ENCODE measurements at places on chromosomes 1 and 21.

GRCh38 chr1:11700601-11701467, 9.3 kb downstream of the DRAXIN start:
- DNase-seq: no peak

- DNase-seq: peak; percentile 75
Measured at GRCh38 chr1:153791648-153792253, 16.5 kb downstream of the SLC27A3 start.

DNA sequence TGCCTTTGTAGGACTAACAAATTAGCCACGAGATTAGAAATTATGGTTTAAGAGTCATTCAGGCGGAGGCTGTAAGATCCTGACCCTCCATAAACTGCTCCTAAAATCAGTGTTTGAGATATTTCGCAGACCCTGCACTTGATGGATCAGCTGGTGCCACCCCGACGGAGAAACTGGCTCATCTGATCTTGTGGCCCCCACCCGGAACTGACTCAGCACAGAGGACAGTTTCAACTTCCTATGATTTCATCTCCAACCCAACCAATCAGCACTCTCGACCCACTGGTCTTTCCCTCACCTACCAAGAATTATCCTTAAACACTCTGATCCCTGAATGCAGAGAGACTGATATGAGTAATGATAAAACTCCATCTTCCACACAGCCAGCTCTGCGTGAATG, 3.7 kb upstream of the JAM2 start:
- no peak for DNase-seq

- DNase-seq: no peak
Measured at GRCh38 chr21:37195059-37195458, 72.1 kb downstream of the VPS26C start.

DNA sequence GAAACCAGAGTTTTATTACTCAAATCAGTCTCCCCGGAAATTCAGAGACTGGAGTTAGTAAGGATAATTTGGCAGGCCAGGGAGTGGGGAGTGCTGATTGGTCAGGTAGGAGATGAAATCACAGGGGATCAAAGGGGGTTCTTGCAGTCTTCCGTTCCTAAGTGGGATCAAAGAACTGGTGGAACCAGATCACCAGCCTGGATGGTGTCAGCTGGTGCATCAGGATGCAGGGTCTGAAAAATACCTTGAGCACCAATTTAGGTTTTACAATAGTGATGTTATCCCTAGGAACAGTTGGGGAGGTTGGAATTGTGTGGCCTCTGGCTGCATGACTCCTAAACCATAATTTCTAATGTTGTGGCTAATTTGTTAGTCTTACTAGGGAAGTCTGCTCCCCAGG, 1.4 kb upstream of the CD101 start:
- no peak for DNase-seq

GRCh38 chr21:33238146-33238545, 8.4 kb downstream of the IFNAR2 start:
- DNase-seq: no peak

DNA sequence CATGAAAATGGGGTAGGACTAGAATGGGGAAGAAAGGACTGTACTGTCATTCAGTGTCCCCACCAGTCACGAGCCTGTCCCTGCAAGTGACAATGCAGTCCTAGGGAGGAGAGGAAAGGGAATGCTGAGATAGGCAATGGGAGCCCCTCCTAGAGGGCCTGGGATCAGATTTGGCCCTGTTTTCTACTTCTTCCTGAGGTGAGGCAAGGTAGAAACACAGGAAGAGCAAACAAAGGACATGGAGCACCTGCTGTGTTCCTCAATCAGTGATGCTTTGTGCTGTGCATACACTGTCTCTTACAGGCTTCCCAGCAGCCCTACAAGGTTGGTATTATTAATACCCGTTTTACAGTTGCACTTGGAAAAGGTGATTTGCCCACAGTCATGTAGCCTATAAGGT, 6.1 kb downstream of the FABP3 start:
- DNase-seq: no peak

- no peak for DNase-seq
Measured at GRCh38 chr1:41640141-41640751, 155.8 kb upstream of the EDN2 start.

GRCh38 chr1:40808909-40809308, 25.3 kb downstream of the KCNQ4 start:
- peak; percentile 50 for DNase-seq

DNA sequence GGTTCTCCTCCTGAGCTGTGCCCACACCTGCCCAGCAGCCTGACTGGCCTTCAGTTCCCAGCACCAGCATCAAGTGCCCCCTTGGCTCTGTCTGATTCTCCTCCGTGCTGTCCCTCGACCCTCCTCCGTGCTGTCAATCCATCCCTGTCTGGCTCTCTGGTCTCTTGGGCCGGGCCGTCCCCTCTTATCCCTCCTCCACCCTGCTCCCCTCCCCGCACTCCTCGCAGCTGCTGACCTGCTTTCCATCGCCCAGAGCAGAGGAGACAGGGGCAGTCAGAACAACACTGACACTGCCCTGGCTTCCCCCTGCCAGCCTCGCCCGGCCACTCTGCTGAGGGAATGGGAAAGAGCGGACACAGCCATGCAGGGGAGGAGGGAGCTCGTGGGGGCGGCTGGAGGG, 267.4 kb downstream of the CAMTA1 start:
- DNase-seq: no peak

- no peak for DNase-seq
Measured at GRCh38 chr1:209675565-209676154, 448 bp downstream of the G0S2 start.

- no peak for DNase-seq
Measured at GRCh38 chr1:19250629-19251304, 557 bp downstream of the EMC1 start.

GRCh38 chr21:42735944-42736343, 82.5 kb downstream of the PDE9A start:
- no peak for DNase-seq

DNA sequence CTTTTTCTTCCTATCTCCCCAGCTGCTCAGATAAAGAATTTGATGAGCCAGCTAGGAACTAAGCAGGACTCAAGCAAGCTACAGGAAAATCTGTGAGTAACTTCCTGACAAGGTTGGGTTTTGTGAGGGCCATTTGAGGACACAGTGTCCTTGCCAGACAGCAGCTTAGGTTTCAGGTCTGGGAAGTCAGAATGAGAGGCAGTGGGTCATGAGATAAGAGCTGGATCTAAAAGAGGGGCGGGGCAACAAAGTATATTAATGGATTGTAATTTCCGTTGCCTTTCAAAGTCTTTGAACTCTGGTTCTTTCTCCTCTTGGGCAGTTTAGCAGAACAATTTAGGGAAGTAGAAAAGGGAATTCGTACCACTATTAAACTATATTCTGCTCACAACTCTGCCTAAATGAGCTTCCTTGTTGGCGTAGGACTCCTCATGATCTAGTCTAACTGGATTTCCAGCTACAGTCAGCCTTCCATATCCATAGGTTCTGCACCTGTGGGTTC, 16.6 kb downstream of the STX12 start:
- peak; percentile 53 for DNase-seq

GRCh38 chr1:154730986-154731489, 123.1 kb upstream of the ADAR start:
- DNase-seq: no peak

DNA sequence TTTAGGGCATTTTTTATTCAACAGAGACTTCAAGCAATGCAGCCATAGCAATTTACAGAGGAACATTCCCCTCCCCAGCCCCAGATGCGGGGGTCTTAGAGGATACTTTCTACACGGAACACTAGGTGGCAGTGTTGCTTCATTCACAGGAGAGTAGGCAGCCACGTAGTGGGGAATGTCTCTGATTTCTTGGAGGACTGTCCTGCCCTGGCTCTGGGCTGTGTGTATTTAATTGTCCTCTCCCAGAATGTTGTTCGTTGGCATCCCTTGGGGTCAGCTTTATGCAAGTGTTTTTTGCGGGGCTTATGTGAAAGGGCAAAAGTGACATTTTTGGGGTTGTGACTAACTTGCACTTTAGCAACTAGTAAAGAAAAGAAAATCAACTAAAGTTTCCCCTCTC, 96.9 kb downstream of the PAPPA2 start:
- DNase-seq: peak; percentile 31

DNA sequence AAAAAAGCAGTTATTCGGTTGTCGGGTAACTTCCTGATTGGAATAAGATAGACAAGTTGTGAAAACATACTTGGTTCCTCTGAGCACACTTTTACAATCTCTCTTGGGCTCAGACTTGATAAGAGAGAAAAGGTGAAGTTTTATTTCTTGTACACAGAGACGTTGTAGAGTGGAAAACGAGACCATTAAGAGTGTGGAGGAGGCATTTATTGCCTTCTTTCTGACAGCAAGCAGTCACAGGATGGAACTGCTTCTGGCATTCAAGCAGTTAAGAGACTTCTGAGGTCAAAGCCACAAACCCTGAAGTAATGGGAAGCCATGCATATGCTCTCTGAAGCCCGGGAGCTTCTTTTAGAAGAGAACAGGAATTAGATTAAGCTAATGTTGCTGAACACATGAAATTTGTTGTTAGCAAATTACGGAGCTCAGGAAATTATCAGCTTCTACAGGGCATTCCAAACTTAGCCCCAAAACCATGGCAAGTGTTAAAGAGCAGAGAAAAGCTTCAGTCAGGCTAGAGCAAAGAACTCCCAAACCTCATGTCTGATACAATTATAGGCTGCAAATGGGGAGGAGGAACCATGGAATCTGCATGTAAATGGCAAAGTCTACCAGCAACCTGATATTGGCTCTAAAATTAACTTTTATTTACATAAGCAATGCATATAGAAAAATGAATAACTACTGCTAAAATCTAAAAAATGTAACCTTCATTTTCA, 26.0 kb downstream of the S1PR1 start:
- DNase-seq: peak; percentile 78

DNA sequence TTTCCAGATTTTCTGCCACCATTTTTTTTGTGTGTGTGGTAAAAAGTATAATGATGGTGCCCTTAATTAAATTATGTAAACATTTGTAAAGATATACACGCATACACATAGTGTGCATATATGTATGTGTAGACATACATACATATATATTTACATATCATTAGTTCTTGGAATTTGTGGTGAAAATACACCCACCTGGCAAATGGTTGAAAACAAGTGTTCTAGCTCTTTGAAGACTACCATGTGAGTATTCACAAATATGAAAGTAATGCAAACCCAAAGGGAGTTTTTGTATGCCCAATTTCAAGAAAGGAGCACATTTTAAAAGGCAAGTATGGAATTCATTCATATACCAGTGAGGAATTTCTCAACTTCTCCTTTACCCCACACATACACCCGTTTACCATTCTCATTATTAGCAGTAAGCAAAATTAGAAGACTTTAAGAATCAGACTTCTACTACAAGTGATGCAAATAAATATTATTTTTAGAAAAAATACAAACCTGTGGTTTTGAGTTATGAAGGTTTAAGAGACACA, 8.0 kb downstream of the RABGAP1L start:
- DNase-seq: no peak

DNA sequence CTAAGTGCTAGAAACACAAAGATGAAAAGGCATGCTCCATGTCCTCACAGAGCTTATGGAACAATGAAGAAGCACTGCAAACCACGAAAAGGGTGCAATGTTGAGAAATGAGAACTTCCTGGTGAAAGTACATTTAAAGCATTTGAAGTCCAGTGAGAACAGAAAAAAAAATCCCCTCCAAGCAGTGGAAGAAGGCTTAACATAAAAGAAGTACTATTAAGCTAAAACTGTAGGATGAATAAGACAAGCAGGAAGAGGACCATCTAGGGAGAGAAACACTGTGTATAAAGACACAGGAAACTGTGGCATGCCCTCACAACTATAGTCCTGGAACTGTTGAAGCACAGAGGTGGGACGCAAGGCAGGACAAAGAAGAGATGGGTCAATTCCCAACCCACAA, 10.0 kb downstream of the TP53BP2 start:
- DNase-seq: peak; percentile 77

- DNase-seq: no peak
Measured at GRCh38 chr1:177854951-177855350, 114.9 kb downstream of the SEC16B start.

DNA sequence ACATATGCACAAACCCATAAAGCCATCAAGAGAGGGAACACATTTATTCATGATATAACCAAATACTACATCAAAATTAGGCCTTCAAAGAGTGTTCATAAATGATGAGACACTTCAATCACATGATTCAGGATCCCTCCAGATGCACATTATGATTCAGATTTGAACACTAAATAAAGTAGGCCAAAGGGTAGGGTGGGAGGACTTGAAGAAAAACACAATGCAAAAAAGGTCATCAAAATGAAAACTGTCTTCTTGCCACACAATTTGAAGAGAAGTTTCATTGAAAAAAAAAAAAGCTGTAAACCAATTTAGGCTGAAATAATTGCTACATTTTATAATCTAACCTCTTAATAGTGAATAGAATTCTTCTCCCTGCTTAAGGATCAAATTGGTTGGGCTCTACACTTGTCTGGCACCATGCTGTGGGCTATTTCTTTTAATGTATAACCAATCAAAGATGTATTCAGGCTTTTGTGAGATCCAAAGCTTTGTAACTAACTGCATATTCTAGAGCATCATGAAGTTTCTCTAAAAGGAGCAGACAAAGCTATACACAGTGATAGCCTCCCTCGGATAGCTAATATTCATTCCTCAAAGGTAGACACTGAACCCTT, 58.1 kb downstream of the ZSWIM5 start:
- no peak for DNase-seq

DNA sequence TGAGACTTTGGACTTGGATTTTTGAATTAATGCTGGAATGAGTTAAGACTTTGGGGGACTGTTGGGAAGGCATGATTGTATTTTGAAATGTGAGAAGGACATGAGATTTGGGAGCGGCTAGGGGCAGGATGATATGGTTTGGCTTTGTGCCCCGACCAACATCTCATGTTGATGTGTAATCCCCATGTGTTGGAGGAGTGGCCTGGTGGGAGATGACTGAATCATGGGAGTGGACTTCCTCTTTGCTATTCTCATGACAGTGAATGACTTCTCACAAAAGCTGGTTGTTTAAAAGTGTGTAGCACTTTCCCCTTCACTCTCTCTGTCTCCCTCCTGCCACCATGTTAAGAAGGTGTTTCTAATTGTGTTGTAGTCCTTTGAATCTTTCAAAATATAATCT, 9.3 kb upstream of the PHGDH start:
- DNase-seq: peak; percentile 90

- no peak for DNase-seq
Measured at GRCh38 chr1:90726425-90726985, 9.4 kb upstream of the BARHL2 start.

DNA sequence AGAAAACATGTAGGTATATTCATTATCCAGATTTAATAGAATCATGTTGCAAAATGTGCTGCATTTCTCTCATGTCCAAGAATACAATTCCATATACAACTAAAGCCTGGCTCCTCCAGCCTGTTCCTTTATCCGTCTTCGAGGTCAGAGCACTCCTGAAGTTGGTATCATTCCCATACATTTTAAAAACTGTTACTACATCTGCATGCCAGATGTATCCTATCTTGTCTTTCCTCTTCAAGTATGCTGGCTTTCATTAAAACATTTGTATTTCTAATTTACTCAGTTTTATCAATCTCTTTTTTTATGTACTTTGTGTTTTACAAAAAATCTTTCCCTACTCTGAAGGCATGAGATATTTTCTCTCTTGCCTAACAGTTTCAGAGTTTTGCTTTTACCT, 536.6 kb upstream of the USP24 start:
- no peak for DNase-seq

All from MV-4-11 (cell line).